ENCODE measurements at places on chromosomes 13 and 19. TPM values are rescaled to one million over a fixed set of nuclear protein-coding genes. Genes with fewer than 3 reads are reported as not detected.

The PNPLA6 gene
- total RNA-seq = 105 TPM

The SRRM5 gene
- total RNA-seq = not detected

The ZNF554 gene
- total RNA-seq = 4.8 TPM

The KIR3DL2 gene
- not detected for total RNA-seq

The KLHL1 gene
- total RNA-seq = not detected

The FLT1 gene
- total RNA-seq = 7.5 TPM

The IGFL1 gene
- 0.67 TPM for total RNA-seq

The ZNF562 gene
- total RNA-seq = 47.7 TPM

The CYP4F11 gene
- total RNA-seq = 2.2 TPM

The FXYD7 gene
- not detected for total RNA-seq

The DHDH gene
- 0.10 TPM for total RNA-seq

The RNF17 gene
- total RNA-seq = not detected

The ADGRE3 gene
- total RNA-seq = not detected

The SSC5D gene
- total RNA-seq = 1.1 TPM

The ZNF738 gene
- total RNA-seq = 11.2 TPM

The SOX21 gene
- not detected for total RNA-seq

The OR7D2 gene
- total RNA-seq = not detected

The NR2C2AP gene
- total RNA-seq = 30.6 TPM

The CYP4F22 gene
- not detected for total RNA-seq

The FCHO1 gene
- 2.1 TPM for total RNA-seq

The PDX1 gene
- not detected for total RNA-seq

The LGALS14 gene
- not detected for total RNA-seq

The FCAR gene
- not detected for total RNA-seq
